ENCODE measurements at places on chromosomes 5 and 9.

GRCh38 chr5:77420940-77421339 is 71.2 kb downstream of the WDR41 start:
- DNase-seq, result no peak
- no peaks in the 10 kb centered on the region for H3K27me3 ChIP-seq
- H3K4me3 ChIP-seq, result no peak overlapping the region
- no peaks in the 10 kb centered on the region for H3K4me1 ChIP-seq
- no peak overlapping the region for H3K27ac ChIP-seq

DNA sequence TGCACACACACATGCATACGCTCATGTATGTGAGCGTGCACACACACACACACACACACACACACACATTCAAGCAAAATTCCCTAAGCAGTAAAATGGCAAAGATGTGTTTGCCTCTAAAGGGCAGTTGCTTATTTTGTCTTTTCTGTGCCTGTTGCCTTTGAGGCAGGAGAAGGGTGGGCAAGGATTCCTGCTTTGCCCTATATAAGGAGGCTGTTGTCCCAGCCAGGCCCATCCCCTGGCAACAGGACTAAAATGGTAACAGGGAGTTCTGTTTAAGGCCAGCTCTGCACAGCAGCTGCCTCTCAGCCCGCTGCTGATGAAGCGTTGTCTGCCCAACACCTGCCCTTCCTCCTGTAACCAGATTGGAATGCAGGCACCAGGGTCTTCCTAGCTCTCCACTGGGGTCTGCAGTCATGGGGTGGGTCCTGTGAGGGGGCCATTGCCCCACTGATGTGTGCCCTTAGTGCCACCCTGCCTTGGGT is 64.4 kb downstream of the PPARGC1B start:
- DNase-seq, result no peak
- H3K4me3 ChIP-seq, result no peak overlapping the region
- H3K36me3 ChIP-seq, result no peaks in the 10 kb centered on the region
- no peaks in the 10 kb centered on the region for H3K27me3 ChIP-seq
- no peak overlapping the region for H3K27ac ChIP-seq
- H3K4me1 ChIP-seq, result peaks cover 3% of the 10 kb centered on the region

DNA sequence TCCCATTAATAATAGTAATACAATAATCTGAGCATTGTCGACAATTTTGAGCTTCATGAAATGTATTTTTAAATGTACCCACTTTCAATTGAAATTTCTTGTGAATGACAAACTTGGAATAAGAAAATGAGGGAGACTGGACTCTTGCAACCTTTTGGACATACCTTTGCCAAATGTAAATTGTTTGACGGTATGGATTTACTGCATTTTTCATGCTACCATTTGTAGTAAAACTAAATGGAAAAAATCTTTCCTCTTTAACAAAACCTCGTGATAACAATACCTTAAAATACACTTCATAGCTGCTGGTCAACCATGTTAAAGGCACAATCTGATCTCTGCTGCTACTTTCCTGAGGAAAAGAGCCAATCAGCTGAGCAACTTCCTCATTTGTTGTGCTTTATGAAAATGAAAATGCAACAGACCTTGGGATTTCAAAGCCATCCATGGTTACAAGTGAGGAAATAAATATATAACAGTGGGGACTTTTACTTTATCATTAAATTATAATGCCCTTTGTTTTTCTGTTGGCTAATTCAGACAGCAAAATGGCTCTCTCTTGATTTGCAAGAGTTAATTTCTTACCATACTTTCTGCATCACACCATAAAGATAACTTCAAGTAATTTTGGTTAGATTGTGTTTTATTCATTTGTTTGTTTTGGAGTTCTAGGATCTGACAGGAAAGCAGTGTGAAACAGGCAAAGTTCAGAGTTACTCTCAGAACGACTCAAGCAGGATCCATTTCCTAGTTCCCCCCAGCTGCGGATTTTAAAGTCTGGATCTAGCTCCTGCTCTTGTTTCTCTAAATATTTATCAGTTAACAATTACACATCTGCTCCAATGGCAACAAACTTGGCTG is 1.1 kb downstream of the ALDH1A1 start:
- H3K4me3 ChIP-seq, result no peak overlapping the region
- no peaks in the 10 kb centered on the region for H3K36me3 ChIP-seq
- H3K27ac ChIP-seq, result no peak overlapping the region

GRCh38 chr9:70117835-70118319 is 74.2 kb downstream of the MAMDC2 start:
- H3K4me1 ChIP-seq, result no peaks in the 10 kb centered on the region
- H3K4me3 ChIP-seq, result no peak overlapping the region
- DNase-seq, result no peak
- H3K36me3 ChIP-seq, result no peaks in the 10 kb centered on the region

DNA sequence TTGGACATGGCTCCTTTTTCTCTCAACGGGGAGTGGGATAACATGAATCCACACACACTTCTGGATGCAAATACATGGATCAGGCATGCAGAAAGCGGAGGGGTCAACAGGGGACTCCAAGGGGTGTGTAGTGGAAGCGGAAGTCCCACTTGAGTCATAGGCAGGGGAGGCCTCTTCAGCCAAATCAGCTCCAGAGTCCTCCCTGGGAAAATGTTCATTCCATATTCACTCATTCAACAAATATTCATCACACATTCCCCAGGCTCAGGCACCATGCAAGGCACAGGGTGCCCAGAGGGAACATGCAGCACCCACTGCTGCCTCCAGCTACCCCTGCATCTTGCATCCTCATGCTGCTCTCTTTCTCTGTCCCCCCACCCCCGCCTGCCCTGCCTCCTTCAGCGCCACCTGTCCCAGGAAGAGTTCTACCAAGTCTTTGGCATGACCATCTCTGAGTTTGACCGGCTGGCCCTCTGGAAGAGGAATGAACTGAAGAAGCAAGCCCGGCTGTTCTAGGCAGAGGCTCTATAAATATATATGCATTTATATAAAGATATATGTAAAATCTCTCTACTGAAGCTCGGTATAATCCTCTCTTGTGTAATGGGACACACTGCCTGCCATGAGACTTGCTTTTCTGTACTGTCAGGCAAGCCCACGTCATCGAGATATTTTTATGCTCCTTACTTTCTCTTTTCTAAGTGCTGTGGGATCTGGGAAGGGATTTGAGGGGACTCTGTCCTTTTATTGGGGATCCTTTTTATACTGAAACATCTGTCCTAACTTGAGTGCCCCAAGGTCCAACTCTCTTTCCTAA is 13.6 kb upstream of the AFAP1L1 start:
- no peak overlapping the region for H3K4me3 ChIP-seq
- no peak for DNase-seq
- H3K36me3 ChIP-seq, result no peaks in the 10 kb centered on the region
- H3K4me1 ChIP-seq, result no peaks in the 10 kb centered on the region
- no peak overlapping the region for H3K27ac ChIP-seq
- peaks cover 20% of the 10 kb centered on the region for H3K27me3 ChIP-seq

- no peak for DNase-seq
- H3K4me3 ChIP-seq, result peak overlapping the region; percentile 96
- peaks cover 40% of the 10 kb centered on the region for H3K4me1 ChIP-seq
- peak overlapping the region; percentile 86 for H3K27ac ChIP-seq
- H3K27me3 ChIP-seq, result peaks cover 6% of the 10 kb centered on the region
Measured at GRCh38 chr5:112708103-112708622, 29.5 kb upstream of the APC start.
